ENCODE measurements at places on chromosomes 5 and 9. TPM values are rescaled to one million over a fixed set of nuclear protein-coding genes. Genes with fewer than 3 reads are reported as not detected.

FOXD4 gene
- total RNA-seq, result 0.23 TPM

TAL2 gene
- not detected for total RNA-seq

C5orf52 gene
- not detected for total RNA-seq

WNT8A gene
- not detected for total RNA-seq

LHX2 gene
- total RNA-seq, result 0.36 TPM

DNA sequence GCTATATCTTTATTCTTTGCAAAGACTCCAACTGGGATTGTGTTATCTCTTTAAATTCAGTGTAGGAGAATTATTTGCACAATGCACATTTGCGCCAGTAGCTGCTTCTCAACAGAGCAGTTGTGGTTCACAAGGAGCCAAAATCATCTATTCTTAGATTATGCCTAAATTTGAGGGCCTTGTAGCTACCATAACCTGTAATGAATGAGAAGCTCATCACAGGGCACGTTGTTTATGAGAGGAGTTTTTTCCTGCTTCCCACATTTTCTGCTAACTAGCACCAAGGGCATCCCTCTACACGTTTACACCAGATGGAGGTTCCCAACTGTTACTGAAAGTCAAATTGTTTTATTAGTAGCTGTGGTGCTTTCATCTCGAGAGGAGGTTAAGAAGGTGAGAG, 322.4 kb downstream of the TMEM161B start:
- DNase-seq, result no peak

GRCh38 chr5:59367791-59368394, 525.6 kb downstream of the PDE4D start:
- DNase-seq, result peak; percentile 54

DNA sequence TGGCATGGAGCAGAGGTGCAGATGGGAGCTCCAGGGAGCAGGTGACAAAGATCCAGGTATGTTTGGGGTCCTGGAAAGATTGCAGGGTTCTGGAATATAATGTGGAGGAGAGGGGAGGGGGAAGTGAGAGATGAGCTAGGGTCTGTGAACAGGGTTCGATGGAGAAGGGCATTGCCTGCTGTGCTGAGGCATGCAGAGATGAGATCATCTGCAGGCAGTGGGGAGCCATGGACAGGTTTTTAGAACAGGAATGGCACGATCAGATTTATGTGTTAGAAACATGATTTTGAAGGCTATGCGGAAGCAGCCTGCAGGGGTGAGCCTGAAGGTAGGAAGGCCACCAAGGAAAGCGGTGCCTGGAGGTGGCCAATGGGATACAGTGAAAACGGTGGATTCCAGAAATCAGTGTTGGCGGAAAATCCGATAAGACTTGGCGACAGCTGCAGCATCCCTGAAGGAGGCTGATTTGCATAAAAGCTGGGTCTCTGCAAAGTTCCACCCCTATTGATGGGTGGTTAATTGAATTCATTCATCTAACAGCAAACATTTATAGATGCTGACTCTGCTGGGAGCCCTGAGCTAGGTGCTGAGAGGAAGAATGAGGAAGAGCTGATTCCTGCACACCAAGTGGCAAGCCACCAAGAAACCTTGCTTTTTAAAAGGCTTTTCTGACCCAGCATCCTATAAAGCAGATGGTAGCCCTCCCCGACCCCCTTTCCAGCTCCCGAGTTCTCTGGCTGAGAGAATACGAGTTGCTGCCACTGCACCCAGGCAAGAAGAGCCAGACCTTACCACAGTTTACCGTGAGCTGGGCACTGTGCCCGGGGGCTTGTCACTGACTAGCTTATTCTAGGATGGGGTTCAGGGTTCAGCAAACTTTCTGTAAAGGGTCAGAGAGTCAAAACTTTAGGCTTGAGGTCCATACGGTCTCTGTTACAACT, 139.2 kb upstream of the SMIM23 start:
- no peak for DNase-seq

GRCh38 chr5:169347786-169348185, 46.8 kb upstream of the SLIT3 start:
- no peak for DNase-seq

DNA sequence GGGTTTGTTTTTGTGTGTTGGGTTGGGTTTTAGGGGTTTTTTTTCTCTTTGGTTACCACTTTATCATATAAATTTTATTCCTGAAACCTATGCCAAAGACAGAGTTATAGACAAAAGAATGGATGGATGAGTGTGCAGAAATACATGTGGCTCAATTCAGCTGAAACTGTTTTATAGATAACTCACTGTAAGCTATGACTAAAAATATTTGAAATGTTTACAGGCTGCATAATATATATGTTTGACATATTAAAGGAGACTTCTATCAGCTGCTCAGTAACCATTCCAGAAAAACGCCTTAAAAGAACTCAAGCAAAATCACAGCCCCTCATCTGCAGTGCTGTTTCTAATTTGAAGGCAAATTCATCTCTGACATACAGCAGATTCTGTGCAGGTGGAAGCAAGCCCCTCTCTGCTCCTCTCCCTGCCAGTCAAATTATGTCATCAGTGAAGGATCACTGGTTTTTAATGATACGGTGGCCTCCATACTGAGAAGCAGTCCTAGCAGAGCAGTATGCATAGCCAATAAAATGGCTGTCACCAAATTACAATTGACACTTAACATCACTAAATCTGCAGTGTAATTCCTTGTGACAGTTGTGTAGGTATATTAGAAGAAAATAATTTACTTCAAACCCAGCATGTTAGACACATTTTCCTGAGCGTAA, 301.6 kb downstream of the NR2F1-AS1 start:
- no peak for DNase-seq

GRCh38 chr5:131160134-131160533, 4.9 kb downstream of the HINT1 start:
- DNase-seq, result no peak

- no peak for DNase-seq
These were observed 415.8 kb upstream of the CDH10 start for GRCh38 chr5:25060575-25060974.

DNA sequence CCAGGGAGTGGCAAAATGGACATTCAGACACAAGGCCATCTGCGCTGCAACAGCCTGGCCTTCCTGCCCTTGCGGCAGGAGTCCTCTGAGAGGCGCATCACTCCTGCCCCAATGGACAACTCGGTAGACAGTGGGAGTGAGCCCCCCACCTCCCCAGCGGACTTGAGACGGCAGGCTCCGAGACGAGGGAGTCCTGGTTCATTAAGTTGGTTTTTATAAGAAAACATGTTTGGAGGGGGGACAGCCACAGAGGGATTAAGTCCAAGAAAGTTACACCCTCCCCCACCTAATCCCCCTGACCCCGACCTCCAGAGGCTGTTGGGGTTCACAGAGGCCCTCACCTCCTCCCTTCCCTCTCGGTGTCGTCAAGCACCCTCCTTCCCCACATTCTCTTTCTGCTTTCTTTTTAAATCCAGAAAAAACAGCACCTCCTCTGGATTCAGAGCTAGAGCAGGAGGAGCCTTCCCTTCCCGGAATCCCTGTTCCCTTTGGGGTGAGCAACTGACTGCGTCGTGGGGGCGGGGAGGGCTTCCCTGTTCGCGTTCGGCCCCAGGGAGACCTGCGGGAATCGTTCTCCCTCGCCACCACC, 1.8 kb upstream of the EGR1 start:
- DNase-seq, result no peak

- DNase-seq, result no peak
These were observed 1.9 kb downstream of the NR5A1 start for GRCh38 chr9:124505006-124505900.

- DNase-seq, result no peak
These were observed 54.2 kb downstream of the WHRN start for GRCh38 chr9:114450833-114451706.

- no peak for DNase-seq
These were observed 289.1 kb upstream of the EDIL3 start for GRCh38 chr5:84673785-84674184.

- DNase-seq, result no peak
These were observed 304.2 kb downstream of the ENC1 start for GRCh38 chr5:74336297-74336696.

DNA sequence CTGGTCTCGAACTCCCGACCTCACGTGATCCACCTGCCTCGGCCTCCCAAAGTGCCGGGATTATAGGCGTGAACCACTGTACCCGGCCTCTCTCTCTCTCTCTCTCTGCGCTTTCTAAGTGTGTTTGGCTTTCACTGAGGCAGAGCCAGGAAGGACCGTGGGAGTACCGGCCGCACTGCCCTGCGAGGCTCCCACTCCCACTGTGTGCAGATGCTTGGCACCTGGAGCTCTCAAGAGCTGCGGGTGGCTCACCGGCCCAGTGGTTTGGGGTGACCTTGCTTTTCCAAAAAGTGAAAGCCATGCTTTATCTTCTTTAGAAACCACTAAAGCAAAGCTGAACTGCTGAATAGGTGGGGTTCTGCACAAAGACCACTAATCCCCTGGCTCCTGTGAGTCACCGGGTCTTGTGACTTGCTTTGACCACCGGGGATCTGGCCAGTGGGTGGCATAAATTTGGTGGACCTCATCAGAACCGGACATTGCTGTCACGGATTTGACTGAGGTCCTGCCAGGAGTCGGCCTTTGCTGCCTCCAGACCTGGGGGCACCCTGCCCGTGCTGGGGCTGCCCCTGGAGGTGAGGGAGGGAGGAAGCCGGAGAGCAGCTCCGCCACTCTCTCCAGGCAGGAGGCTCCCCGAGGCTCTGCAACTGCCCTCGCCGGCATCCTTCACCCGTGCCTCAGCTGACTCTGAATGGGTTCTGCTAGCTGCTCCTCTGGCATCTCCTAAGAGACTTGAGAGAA, 228.9 kb downstream of the FANCC start:
- DNase-seq, result no peak

GRCh38 chr5:147532156-147532555, 22.3 kb upstream of the DPYSL3 start:
- DNase-seq, result no peak

DNA sequence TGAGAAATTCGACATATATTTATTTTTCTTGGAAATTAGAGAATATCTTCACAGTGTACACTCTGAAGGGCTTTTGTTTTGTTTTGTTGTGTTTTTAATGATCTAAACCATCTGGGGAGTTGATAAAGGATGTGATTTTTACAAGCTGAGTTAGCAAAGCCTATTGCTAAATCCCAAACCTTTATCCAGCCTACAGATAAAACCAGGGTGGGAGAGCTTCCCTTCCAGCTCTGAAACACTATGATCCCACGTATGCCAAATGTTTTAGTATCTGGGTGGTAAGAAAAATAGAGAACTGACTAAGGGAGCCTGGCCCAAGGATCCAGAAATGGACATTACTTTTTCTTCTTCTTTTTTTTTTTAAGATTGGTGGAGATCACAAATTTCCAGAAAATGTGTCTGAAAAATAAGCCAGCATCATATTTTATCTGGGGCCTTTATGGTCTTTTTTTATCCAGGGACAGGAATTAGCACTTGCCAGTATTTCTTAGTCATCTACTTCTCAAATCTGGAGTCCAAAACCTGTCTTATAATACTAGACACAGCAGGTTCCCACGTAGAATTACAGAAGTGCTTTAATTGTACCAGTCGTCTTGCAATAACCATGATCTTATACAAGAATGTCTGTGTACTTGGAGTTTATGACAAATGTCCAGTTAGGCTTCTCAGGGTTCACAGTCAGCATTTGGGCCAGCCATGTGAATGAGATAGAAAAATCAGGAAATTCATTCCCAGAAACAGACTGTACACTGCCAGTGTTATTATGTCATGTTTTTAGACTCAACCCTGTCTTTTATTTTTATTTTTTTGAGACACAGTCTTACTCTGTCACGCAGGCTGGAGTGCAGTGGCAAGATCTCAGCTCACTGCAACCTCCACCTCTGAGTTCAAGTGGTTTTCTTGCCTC, 290.8 kb upstream of the MPDZ start:
- no peak for DNase-seq

DNA sequence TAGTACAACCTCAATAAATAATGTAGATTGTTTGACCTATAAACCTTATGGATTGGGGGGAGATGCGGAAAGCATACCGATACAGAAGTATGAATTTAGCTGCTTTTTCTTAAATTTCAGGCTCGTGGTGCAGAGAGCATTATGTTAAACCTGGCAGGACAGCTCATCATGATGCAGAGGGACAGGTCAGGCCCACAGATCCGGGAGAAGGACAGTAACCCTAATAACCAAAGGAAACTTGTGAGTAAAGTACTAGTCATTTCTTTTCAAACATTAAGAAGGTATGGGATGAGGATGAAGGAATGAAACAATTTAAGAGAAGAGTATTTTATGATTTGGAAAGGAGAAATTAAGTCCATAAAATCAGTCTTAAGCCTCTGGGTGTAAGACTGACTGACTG, 70.5 kb downstream of the ERMP1 start:
- DNase-seq, result no peak

DNA sequence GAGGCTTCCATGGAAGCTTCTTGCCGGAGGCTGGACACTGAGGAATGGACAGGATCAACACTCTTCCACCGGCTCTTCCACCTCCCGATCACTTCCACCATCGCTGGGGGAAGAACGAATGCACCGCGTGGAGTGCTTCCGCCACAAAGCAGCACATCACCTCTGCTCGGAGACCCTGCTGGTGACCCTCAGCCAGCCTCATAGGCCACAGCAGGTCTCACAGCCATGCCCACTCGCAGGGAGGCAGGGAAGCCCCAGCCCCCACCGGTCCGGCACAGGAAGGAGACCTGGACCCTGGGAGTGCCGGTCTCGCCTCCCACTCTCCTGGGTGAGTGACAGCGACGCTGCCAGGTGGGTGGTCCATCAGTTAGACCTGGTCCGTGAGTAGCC, 4.7 kb downstream of the MRPL36 start:
- DNase-seq, result no peak

DNA sequence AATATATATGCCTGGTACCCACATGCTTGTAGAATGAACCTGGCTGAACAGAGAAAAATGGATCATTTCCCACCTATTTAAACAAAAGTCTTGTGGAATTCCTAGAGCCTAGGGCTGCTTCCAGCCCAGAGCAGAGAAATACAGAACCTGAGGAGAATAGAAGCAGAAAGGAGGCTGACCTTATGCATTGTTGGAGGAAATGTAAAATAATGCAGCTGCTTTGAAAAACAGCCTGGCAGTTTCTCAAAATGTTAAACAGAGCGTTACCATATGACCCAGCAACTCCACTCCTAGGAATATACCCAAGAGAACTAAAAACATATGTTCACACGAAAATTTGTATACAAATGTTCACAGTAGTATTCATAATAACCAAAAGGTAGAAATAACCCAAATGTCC, 15.1 kb downstream of the MAPKAP1 start:
- no peak for DNase-seq

- DNase-seq, result no peak
These were observed 23.7 kb downstream of the BARHL1 start for GRCh38 chr9:132606066-132606465.
